Activated CD8-positive, alpha-beta memory T cell treated with anti-CD3 and anti-CD28 coated beads, Interleukin-2, amount 10 ng/mL, durations not matched to agents 7 days and 5 days (primary cell): ENCODE measurements at places on chromosomes 7 and 10. TPM values are rescaled to one million over a fixed set of nuclear protein-coding genes. Genes with fewer than 3 reads are reported as not detected.

The NRCAM gene
- total RNA-seq = 0.35 TPM

The KIF11 gene
- 76.9 TPM for total RNA-seq

DNA sequence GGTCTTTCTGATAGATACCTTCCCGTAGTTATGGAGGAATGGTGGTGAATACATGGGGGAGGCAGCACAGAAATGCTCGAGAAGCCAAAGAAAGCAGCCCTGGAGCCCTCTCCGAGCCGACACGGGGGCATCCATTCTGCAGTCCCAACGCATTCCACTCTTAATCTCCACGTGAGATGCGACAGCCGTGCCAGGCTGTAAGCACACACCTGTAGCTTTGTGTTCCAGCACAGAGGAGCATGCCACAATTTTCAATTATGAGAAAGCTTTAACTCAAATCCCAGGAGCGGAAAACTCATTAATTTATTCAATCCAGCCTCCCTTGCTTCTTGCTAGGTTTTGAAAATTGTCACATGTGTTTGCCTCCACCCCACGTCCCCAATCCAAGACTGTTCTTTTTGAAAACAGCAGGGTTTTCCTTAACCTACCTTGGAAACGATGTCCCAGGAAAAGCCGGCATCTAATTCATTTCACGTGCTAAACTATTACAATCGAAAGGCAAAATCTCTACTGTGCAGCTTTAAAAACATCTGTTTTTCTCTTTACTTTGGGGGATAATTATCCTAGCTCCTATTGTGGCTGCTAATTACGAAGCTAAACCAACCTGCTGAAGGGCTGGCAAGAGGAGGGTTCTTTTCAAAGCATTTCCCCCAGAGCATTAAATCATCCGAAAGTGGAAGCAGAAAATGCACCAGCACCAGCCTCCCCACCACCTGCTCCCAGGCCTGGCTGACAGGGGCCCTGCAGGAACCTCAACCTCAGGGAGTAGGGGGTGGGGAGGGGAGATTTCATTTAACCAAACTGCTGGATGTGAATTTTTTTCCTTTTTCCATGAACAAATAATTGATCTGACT is 56.0 kb upstream of the CHST15 start:
- no peak for DNase-seq

DNA sequence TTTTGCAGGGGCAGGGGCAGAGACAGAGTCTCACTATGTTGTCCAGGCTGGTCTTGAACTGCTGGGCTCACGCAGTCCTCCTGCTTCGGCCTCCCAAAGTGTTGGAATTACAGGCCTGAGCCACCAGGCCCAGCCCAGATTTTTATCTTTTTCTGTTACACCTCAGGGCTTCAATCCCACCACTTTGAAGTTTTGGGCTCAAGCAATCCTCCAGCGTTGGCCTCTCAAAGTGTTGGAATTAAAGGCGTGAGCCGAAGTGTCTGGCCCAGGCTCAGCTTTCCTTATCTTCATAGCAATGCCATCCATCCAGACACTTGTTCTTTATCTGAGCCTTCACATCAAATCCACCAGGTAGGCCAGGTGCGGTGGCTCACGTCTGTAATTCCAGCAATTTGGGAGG is 4.1 kb downstream of the TAF6 start:
- DNase-seq = no peak

GRCh38 chr7:93146472-93147141 is 1.6 kb downstream of the SAMD9L start:
- DNase-seq = peak; percentile 55

DNA sequence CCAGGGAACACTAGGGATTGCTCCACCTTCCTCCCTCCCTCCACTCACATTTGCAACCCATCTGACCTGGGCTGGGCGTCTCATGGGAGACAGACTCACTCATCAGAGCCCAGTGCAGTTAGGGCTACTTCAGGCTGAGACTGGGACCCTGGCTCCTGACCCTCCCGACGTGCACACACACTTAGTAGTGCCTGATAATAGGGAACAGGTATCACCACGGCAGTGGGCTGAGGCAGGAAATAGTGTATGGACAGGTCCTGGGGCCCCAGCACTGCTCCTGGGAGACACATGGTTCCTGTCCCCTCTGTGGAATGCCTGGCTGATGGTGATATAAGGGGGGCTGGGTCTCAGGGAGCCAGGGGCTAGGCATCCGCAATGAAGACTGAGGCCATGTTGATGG is 14.3 kb downstream of the AQP1 start:
- no peak for DNase-seq

GRCh38 chr10:4344492-4344994 is 481.5 kb upstream of the AKR1E2 start:
- DNase-seq = no peak

- peak; percentile 81 for DNase-seq
Observed at GRCh38 chr10:132223156-132223590, 36.4 kb downstream of the DPYSL4 start.

DNA sequence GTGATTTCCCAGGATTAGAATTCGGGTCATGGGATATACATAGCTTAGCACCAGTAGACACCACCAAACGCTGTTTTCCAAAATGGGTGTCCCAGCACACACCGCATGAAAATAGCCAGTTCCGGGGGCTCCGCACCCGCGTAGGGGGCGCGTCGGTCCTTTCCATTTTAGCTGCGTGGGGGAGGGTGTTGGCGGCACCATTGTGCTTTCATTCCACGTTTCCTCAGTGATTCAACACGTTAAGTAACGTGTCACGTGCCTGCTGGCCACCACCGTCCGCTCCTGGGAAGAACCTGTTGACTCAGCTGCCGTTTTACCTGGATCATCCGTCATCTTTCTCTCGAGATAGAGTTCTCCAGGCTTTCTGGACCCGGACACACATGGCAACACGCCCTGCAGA is 25.6 kb upstream of the ADGRA1 start:
- DNase-seq = no peak

GRCh38 chr10:23196915-23197314 is 4.8 kb downstream of the PTF1A start:
- no peak for DNase-seq

DNA sequence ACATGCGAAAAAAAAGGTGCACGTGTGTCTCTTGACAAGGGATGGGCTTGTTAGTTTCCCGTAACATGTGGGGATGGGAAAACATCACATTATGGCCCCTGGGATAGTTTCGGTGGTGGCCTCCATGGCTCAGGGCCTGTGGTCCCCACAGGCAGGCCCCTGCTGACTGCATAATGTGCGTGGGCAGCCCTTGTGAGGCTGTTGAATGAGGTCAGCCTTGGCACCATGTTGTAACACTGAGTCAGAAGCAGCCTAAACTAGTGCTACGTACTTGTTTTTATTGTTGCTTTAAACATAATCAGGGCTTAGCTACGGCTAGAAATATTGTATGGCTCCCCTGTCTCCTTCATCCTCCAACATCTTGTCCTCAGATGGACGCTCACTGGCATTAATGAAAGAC is 80.6 kb downstream of the BEND7 start:
- no peak for DNase-seq

DNA sequence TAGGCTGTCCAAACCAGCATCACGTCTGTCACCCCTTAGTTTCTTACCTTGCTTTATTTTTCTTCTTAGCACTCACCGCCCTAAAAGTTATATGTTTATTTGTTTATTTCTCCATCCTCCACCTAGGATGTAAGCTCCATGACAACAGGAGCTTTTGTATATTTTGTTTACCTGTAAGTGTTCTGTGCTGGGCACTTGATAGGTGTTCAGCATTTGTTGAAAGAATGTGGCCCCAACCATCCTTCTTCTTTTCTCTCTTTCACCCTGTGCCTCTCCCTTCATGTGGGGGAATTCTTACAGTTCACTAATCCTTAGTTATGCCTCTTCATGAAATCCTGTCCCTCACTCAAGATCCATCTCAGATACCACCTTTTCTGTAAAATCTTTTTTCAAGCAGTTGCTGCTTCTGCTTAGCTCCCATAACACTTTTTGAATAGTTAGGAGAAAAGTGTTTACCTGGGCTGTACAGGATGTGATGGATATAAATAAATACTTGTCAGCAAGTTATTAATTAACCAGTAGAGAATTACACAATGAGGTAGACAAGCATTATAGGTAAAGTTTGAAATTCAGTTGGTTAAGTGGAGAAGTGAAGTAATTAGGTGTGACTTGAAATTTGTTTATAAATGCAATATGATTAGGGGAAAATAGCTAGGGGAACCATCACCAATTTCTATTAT is 9.7 kb downstream of the AHR start:
- DNase-seq = no peak

DNA sequence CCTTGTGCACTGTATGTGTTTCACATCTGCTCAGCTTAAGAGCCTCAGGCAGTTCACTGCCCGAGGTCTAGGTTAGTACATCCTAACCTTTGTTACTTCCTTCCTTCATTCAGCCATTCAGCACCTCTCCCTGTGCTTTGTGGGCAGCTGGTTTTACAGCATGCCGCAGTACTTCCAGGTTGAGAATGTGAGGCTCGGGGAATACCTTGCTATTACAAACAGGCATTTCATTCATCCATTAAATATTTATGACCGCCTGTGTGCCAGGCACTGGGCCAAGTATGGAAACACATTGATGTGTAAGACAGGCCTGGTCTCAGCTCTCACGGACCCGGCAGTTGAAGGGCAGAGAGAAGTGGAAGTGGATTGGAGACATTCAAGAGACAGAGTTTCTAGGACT is 82.4 kb downstream of the SHH start:
- DNase-seq = no peak

DNA sequence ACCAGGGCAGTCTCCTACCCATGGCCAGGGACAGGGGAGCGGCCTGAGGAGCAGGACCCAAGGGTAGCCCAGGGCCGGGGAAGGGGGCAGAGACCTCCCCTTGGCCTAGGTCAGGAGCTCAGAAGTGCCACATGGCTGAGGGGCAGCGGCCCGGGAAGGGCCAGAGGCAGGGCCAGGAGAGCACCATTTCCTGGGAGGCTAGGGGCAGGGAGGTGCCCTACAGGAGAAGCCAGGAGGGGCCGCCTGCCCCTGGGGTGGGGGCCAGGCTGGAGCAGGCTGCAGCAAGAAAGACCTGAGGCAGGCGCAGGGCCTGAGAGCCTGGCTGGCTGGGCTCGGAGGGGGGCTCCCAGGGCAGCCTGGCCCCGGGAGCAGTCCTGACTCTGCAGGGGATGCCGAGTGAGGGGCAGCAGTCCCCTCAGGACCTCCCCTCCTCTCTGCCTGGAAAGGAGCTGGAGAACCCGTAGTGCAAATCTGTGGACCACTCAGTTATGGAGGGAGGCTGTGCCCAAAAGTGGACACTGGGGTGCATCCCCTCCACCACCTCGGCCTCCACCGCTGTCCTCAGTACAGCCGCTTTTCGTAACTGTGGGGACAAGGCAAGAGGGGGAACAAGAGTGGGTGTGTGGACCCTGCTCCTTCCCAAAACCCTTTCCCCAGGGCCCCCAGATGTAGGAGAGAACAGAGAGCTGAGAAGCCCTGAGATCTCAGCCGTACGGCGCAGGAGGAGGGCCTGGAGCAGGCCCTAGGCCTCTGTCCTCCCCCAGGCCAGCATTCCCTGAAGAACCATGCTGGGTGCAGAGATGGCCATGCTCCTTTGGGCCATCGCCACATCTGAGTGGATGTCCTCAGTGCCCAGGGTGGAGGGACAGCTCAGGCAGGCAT is 17.1 kb downstream of the IMPDH1 start:
- DNase-seq = no peak

DNA sequence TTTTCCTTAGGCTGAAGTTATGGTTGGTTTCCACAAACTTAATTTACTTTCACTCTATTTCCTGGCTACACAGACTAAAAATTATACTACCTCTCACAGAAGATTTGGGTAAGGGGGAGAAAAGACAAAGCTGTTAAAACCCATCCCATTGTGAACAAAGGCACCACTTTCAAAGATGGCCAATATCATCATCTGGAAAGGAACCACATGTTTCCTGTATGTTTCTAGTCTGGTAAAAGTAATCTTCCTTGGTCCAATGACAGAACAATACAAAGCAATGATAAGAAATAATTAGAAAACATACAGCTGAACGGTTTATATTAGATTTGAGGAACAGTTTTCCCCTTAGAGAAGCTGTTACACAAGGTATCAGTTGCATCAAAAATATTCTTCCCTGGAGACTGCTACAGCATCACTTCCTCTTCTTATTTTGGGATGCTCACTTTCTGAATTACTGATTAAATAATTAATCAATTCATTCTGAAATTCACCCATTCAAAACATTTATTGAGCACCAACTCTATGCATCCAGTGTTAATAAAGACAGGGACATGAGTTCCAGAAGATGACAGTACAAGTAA is 8.5 kb upstream of the SFR1 start:
- no peak for DNase-seq

DNA sequence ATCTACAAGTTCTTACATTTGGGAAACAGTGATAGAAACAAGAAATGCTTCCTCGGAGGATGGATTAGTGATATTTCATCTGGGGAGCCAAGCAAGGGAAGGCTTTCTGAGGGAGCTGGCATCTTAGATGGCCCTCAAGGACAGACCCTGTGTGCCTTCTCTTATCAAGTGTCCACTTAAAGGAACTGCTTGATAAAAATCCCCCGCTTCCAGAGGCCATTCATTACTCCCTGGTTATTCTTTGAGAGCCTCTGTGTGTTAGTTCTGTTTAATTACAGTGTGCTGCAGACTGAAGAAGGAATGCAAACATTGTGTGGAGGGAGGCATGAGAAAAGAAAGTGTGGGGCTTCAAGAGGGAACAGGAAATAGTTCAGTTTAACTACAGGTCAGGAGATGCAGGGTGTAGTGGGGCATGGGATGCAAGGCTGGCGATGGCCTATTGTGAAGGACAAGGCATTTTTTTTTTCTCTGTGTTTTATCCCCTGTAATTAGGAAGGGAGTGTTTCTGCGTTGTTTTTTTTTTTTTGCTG is 145.4 kb downstream of the SNX10 start:
- no peak for DNase-seq

DNA sequence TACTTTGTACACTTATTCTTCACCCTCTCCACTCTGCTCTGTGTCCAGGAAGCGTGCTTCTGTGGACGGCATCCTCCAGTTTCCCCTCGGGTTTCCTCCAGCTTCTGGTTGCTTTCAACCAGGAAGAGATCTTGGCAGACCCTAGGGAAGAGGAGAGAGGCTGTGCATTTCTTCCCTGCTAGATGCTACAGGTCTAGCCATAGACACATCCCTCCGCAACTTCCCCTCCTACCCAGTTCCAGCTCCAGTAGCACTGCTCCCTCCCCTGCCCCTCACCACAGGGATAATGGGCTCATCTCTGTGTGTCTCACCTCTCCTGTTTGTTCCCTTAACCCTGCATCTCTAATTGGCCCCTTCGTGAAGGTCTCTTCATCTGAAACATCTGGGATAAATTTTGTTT is 16.3 kb downstream of the TLL2 start:
- no peak for DNase-seq

DNA sequence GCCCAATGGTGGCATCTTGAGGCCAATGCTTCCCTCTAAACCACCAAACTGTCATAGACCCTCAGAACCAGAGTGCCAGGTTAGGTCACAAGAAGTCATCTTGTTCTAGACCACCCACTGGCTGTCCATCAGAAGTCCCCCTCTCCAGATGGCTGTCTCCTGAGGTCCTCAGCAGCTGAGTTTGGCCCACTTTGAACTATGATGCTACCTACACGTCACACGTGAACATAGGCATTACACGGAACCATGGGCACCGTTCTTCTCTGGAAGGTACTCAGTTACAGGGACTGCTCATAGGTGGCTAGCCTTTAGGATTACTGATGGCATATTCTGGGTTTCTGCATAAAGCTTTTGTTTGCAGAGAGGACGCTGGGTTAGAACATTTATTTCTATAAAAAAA is 166.4 kb downstream of the ADAM12 start:
- no peak for DNase-seq

- DNase-seq = no peak
Observed at GRCh38 chr7:95001815-95002561, 94.6 kb downstream of the PPP1R9A start.

GRCh38 chr7:148540041-148540738 is 50.4 kb upstream of the C7orf33 start:
- DNase-seq = no peak

- DNase-seq = no peak
Observed at GRCh38 chr10:88106366-88106765, 242.9 kb downstream of the PTEN start.

- no peak for DNase-seq
Observed at GRCh38 chr7:82714883-82715282, 271.3 kb upstream of the CACNA2D1 start.
